ENCODE measurements at places on chromosomes 13 and 19. TPM values are rescaled to one million over a fixed set of nuclear protein-coding genes. Genes with fewer than 3 reads are reported as not detected.

DNA sequence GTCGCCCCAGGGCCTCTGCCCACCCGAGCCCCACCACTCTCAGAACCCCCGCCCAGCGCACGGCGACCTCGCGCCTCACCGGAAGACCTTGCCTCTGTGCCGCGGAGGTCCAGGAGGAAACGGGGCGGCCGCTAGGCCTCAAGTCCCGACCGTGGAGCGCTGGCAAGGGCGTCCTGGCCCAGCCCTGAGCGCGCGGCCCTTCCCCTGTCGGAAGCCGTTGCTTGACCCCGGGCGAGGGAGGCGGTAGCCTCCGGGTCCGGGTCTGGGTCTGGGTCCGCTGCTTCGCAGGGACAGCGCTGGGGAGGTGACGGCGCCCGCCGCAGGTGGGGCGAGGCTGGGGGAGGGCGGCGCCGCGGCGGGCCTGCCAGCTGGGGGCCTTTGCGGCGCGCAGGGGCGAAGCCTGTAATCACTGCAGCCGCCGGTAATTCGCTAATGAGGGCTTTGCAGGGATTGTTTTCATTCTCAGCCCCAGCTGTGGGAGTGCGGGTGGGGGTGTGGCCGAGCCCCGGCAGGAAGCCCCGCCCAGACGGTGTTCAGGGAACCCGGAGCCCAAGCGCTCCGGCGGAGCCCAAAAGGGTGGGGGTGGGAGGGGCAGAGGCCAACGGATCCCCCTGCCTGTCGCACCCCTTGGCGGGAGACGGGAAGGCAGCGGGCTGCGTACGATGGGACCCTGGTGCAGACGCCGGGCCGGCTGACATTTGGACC is 8.6 kb downstream of the C19orf25 start:
- DNase-seq, result peak; percentile 51

- DNase-seq, result no peak
Observed at GRCh38 chr13:30824651-30825050, 81.4 kb upstream of the MEDAG start.

- no peak for DNase-seq
Observed at GRCh38 chr13:86792153-86792651, 879.0 kb upstream of the SLITRK5 start.

DNA sequence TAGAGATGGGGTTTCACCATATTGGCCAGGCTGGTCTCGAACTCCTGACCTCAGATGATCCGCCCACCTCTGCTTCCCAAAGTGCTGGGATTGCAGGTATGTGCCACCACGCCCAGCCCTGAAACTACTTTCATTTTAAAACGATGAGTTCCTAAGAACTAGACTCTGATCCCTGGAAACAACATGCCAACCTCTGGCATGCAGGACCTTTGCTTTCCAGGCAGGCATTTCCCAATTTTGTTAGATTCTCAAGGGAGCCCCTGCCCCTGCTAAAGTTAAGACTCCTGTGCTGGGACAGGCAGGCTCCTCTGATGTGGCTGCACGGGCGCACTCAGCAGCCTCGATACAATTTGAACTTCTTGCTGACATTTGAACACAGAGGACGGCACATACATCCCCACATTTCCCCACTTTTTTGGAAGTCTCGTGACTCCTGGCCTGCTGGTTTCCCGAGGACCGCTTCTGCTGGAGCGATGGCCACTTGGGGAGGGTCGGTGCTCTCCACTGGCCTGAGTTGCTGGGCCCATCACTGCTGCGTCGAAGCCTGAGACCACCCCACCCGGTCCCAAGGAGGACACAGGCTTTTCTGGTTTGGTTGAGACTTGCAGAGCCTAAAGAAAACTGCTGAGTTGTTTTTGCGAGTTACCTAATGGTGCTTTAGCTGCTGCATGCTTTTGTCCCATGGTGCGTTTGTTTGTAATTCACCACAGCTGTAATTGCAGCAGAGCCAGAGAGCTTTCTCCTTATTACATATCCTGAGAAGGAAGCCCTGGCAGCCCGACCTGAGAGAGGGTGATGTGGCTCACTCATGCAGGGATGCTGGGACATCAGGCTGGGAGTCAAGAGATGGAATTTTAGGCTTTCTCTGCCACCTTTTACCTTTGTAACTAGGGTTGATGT is 8.2 kb downstream of the ATP11A start:
- DNase-seq, result no peak

DNA sequence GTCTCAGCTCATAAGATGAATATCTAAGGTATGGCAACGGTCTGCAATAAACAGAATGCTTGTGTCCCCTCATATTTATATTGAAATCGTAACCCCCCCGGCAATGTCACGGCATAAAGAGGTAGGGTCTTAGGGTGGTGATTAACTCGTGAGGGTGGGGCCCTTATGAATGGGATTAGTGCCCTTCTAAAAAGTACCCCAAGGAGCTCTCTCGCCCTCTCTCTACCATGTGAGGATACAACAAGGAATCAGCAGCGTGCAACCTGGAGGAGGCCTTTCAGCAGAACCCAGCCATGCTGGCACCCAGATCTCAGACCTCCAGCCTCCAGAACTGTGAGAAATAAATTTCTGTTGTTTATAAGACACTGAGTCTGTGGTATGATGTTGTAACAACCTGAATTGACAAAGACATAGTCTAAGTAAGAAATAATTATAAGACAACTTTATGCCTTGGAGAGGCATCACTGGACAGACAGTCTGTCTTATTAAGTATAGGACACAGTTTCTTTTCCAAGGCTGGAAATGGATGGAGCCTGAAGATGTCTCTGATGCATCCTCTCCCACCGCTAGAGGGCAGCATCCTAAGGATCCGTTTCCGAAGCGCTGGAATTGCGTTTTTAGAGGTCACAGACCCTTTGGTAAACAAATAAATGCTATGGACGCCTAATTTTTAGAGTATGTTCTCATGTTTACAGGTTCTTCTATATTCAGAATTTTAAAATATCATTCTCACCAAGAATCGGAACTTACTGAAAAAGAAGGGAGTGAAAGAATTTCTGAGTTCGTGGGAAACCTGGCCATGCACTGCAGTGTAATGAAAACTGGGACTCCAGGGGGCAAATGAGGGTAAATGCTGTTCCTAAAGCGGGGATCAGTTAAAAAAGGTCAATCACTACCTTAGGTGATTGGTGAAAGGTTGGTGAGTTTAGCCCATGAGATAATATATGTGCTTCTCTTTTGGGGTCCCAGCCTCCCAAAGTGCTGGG is 13.3 kb upstream of the LEUTX start:
- no peak for DNase-seq

DNA sequence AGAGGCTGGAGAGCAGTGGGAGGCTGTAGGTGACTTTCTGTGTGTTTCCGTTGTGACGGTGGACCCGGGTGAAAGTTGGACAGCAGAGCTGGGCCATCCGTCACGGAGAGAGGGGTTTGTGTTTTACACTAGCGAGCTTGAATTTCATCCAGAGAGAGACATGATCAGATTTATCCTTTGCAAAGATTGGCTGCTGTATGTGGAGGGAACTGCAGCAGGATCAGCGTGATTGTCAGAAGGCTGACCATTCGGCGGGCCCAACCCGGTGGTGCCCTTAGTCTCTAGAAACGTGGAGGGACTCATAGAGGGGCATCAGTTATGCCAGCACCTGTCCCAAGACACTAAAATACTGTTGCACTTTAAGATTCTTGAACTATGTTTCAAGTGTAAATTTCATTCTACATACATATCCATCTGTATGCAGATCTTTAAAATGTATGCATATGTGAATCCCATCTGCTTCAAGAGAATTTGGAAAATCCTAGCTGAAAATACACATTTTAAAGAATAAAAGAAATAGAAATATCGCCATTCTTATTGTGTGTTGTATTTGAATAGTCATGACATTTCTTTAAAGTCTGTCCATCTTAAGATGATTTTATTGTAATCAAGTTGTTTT is 7.0 kb downstream of the FAM124A start:
- DNase-seq, result no peak

- DNase-seq, result no peak
Observed at GRCh38 chr13:25873242-25873612, 178.6 kb downstream of the SHISA2 start.

GRCh38 chr13:55887561-55887960 is 1253.2 kb upstream of the PRR20A start:
- no peak for DNase-seq

- no peak for DNase-seq
Observed at GRCh38 chr13:53121919-53122318, 93.3 kb downstream of the OLFM4 start.

GRCh38 chr19:57239982-57240310 is 486 bp upstream of the ZNF805 start:
- DNase-seq, result peak; percentile 16

GRCh38 chr13:79735228-79735627 is 254.3 kb downstream of the NDFIP2 start:
- no peak for DNase-seq

DNA sequence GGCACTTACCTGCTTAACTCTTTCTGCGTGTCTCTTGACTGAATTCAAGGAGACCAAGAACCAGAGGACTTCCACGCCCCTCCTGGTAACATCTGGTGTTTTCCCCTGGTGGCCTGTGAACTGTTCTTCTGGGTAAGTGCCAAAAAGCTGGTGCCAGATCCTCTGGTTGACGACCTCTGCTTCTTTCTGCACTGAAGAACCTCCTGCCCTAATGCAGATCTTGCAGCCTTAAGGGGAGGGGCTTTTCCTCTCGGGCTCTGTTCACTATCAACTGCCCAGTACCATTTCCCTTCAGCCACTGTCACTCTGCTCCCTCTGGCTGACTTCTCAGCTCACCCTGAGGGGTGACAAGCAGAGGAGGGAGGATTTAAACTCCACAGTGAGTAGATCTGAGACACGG is 6.1 kb upstream of the ERVV-1 start:
- DNase-seq, result no peak

- no peak for DNase-seq
Observed at GRCh38 chr13:71583581-71583980, 283.4 kb downstream of the DACH1 start.

- no peak for DNase-seq
Observed at GRCh38 chr19:54882758-54883157, 8.7 kb downstream of the FCAR start.

DNA sequence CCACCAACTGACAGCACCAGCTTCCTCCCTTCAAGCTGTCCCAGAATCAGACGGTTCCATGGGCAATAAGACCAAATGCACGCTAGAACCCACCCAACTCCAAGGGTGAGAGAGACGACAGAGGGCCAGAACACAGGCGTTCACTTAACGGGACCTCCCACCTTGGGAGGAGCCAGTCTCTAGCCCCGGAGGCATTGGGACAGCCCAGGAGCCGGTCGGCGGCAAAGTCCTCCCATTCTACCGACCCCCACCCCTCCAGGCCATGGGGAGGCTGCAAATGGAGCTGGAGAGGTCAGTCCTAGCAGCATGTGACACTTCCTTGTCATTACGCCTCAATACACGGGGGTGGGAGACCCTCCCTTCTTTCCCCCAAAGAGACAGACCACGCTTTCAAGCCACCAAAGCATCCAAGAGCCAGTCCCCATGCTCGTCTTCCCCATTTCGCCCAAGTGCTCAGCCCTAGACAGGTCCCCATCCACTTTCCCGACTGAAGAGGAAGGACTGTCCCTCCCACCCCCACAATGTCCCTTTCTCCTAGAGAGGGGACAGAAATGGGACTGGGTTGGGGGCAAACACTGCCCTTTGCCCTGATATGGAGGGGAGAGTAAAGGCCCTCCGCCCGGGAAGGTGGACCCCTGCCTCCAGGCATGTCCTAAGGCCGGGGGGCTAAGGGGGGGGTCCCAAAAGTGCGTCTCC is 964 bp downstream of the KHSRP start:
- DNase-seq, result no peak

DNA sequence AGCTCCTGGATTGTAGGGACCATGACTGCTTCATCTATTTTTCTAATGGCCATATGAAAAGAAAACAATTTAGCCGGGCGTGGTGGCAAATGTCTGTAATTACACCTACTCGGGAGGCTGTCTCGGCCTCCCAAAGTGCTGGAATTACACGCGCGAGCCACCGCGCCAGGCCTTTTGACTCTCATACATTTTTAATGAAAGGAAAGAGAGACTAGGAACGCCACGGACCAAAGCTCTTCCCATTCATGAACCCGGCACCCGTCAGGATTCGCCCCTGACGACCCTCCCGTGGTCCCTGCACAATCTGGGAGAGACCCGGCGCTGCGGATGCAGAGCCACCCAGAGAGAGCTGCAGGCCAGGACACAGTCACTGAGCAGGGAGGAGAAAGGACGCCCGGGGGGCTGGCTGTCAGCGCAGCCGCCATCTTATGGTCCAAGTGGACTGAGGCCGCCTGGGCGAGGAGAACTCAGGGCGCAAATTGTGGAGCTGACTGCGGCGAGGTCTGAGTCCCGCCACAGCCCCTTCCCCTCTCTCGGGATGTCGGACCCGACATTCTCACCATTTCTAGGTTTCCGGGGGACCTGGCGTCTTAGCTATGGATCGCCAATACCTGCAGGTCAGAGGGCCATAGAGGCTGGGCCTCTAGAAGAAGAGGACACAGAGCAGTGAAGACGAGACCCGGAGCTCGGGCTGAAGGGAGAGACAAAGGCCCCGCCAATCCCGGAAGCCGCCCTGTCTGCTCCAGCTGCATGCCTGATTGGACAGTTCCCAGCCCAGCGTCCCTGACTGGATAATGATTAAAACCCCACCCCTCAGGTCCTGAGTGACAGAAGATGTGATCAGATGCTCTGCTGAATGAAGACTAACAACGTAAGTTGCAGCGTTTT is at the start of gene ZNF681:
Gene ZNF681 (minus strand): TSS at position 705 of the 888 bp plus-strand sequence. CDS start 142 bp downstream, at position 563.
- DNase-seq, result peak; percentile 89

DNA sequence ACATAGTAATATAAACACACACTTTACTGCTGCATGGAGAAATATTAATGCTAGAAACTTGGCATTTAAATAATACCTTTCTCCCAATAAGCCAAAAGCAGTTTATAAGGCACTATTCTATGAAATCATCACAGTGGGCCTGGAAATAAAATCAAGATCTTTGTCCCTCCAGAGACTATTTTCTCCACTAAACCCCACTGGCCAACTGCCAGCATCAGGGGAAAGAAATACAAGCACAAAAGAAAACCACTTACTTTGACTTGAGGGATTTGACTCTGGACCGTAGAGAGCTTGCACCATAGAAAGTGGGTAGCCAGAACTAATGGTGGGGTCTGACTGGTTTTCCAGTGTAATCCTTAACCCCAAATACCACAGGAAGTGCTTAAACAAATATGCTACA is 71.9 kb downstream of the DCLK1 start:
- DNase-seq, result no peak

- DNase-seq, result no peak
Observed at GRCh38 chr13:58960888-58961287, 1202.8 kb downstream of the DIAPH3 start.

DNA sequence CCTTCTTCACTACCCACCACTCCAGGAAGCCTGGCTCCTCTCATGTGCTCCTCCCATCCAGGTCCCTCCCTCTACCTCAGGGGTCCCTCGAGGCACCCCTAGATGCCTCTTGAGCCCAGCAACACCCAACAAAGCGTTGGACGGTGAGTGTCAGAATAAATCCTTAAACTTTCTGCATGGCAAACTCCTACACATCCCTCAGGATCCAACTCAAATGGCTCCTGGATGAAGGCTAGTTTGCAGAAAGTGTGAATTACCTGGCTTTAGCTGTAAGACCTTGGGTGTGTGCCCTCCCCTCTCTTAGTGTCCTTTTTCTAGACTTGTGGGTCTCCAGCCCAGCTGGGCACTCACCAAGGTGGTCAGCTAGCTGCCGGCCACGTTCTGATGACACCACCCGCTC is 5.4 kb downstream of the MPV17L2 start:
- DNase-seq, result no peak

- no peak for DNase-seq
Observed at GRCh38 chr13:90447734-90448101, 899.8 kb upstream of the MIR17HG start.

Gene B3GNT8
- total RNA-seq, result 10.3 TPM

Gene MADCAM1
- total RNA-seq, result 0.22 TPM

Gene OCEL1
- 21.2 TPM for total RNA-seq

Gene EID2B
- 2.1 TPM for total RNA-seq

Gene ZNF599
- 4.4 TPM for total RNA-seq

Gene PLEKHF1
- total RNA-seq, result 27.8 TPM

Gene NMRK2
- total RNA-seq, result 458 TPM

Gene GJB2
- not detected for total RNA-seq

Gene VSTM2B
- total RNA-seq, result not detected

Gene SIAH3
- not detected for total RNA-seq

Measured in left ventricle myocardium inferior (tissue), 1 donor.